ENCODE measurements at places on chromosomes 16 and 17.

DNA sequence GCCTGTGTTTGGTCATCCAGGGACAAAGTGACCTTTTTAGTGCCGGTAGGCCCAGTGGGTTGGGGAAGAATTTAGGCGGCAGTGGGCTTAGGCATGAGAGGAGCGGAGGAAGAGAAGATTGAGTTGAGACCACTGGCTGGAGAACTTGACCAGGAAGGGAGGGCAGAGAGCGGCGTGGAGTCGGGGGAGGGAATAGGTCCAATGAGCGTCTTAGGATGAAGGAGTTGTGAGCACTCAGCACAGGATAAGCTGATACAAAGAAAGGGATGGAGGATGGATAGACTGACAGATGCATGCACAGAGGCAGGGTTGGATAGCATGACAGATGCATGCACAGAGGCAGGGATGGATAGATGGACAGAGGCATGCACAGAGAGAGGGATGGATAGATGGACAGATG is 8.0 kb downstream of the IL32 start:
- no peak for DNase-seq

DNA sequence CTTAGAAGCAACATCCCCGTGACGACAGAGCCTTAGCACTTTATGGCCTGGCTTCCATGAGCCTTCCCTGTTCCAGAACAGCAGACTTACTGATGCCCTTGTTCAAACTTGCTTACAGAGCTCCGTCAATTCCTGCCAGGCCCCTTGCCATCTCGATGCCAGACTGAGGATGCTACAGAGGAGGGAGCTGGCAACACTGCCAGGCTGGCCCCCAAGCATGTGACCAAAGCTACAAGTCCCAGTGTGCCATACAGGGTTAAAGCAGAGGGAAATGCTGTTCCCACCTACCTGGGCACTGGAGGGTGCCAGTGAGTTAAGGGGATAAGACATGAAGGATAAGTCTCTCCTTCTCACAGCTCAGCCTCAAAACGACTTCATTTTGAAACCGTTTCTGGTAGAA is 33.5 kb upstream of the SREBF1 start:
- DNase-seq: no peak

DNA sequence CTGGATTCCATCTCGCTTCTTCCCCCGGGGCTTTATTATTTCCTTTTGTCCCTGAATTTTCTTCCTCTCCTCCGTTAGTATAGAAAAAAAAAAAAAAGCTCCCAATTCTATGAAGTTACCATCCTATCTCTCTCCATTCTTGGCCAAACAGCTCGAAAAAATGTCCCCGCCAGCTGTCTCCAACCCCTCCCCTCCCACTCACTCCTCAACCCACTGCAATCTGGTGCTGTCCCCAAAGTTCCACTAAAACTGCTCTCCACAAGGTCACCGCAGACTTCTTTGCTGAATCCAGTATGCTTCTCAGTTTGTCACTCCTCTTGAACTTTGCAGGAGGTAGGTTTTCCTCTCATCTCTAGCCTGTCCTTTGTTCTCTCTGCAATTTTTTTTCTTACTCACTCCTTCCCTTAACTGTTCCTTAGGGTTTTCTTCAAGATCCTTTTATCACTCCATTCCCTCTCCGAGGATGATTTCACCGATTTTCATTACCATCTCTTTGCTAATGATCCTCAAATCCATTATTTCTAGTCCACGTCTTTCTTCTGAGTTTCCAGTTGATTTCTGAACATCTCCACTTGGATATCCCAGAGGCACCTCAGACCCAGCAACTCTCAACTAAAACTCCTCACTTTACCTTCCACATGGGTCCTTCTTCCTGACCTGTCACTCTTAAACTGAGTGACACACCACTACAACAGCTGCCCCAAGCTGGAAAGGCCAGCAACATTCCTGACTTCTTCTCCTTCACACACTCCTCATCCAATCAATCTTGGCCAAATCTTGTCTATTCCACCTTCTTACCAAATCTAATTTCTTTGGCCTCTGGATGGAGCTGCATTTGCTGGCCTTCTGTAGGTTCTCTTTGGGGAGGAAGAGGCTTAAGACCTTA is 1.5 kb upstream of the SUMO2 start:
- DNase-seq: no peak

DNA sequence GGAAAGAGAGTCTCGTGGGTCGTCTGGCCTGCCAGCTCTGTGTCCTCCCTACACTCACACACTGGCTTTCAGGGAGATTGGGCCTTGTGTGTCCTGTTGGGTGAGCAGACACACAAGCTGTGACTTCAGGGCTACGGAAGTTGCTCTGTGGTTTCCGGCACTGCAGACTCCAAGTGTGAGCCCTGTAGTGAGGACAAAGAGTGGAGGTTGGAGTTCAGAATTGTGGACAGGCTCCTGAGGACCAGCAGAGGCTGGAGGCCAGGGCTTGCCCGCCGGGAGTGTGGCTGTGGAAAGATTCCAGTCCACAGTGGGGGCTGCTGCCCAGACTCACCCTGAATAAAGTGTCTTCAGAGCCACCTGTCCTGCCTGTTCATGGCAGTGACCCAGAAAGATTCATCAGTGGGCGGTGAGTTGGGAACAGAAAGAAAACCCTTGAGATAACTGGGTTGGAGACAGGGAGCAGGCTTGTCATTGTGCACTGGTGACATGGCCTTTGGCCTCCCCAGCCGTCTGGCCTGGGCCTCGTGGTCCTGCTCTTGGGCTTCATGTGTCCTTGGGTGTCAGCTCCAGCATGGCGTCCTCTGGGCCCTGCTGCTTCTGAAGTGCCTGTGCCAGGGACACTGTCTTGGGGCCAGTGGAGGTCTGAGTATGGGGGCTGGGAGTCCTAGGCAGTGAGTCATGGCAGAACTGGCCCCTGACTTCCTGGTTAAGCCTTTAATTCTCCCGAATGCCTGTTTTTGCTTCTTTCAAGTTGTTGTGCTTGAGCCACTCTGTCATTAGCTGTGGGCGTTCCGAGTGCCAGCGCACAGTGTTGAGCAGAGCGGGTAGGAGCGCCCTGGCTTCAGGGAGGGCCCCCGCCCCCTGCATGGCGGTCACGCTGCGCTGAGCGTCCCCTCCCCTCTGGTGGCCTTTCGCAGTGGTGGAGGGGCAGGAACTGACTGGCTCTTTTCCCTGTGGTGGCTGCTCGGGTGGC is 19.9 kb upstream of the ZNF750 start:
- peak; percentile 23 for DNase-seq

- DNase-seq: peak; percentile 38
Measured at GRCh38 chr16:57999366-57999970, 1.0 kb downstream of the ZNF319 start.

GRCh38 chr17:82655038-82655479 is 6.8 kb upstream of the WDR45B start:
- no peak for DNase-seq

DNA sequence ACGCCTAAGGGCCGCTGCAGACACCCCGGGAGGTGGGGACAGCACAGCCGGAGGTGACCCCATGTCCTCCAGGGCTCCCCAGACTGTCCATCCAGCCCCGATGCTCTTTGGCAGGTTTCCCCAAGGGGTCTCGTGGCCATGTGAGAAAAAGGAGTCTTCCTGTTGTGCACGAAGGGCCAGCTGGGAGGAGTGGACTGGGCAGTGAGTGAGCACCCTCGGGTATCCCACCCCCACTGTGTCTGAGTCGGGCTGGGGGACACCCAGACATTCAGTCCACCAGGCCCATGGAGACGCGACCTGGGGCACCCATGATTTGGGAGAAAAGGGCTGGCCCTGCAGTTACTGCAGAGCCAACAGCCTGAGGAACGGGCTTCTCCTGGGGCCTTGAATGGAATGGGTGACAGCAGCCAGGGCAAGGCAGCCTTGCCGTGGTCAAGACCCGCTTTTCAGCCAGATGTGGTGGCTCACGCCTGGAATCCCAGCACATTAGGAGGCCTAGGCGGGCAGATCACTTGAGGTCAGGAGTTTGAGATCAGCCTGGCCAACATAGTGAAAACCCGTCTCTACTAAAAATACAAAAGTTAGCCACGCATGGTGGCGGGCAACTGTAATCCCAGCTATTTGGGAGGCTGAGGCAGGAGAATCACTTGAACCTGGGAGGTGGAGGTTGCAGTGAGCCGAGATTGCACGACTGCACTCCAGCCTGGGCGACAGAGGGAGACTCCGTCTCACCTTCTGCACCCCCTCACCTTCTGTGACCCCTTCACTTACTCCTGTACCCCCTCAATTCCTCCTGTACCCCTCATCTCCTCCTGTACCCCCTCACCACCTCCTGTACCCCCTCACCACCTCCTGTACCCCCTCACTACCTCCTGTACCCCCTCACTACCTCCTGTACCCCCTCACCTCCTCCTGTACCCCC is 24.1 kb upstream of the CAPN15 start:
- DNase-seq: no peak

DNA sequence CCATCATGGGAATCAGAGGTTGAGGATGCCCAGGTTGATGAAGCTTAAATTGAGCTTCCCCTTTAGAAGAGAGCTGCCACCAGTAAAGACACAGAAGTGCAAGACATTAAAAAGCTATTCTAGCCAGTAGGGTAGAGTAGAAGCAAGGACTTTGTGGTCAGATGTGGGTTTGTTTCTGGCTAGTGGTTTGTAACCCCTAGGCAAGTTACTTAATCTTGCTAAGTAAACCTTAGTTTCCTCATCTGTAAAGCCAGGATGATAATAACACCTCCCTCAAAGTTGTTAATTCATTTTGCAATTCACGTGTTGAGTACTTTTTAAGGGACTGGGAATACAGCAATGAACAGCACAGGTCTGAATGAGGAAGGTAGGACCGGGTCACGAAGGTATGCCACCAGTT is 3.6 kb downstream of the SNTB2 start:
- no peak for DNase-seq

GRCh38 chr17:39650121-39650579 is 13.2 kb downstream of the STARD3 start:
- DNase-seq: no peak

DNA sequence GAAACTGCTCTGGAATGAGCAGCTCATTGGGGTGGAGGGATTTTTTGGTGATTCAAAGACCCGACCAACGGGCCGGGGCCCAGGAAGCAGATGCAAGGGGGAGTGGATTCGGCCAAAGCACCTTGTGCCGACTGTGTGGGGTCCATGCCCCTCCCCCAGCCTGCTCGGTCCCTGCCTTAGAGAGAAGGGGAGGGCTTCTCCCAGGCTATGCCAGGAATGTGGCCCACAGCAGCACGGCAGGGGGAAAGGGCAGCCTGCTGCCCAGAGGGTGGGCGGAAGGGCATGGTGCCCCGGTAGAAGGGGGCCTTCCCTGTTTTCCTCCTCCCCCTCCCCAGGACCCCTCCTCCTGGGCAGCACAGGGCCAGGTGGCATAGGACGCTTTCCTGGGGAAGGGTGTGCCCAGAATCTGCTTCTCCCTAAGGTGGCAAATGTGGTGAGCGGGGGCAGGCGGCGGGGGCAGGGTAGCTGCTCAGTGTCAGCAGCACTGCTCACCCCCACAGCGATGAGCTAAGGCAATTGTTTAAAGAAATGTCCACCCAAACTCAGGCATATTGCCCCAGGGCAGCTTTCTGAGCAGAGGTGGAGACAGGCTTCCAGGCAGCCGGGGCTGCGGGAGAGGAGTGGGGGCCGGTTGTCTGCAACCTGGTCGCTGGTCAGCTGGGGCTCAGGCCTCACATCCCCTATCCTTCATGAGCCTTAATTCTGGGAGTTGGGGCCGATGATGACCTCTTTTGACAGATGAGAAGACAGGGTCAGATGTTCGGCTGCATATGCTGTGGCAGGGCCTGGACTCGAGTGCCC is 33.9 kb upstream of the MLKL start:
- DNase-seq: no peak

DNA sequence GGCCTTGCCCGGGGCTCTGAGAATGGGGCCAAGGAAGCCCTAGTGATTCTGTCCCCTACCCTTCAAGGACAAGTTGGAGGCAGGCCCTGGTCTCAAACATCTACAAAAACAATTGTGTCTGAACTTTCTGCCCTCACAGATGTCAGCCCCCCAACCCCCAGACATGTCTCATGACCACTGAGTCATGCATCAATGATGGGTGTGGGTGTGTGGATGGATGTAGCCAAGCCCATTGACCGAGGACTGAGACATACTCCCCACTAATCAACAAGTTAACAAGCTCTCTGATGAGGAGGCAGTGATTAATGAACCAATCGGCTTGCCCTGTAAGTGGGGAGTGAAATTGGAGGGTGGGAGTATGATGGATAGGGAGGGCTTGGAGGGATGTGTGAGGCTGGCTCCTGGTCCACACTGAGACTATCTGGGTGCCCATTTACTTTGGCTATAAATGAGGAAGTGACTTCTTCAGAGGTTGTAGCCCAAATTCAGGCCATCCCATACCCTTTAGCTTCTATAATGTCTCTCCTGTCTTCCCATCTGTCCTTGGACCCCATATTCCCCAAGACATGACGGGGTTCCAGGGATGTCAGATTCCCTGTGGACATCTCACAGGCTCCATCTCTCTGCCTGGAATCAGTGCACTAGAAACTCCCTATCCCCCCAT is 97.1 kb upstream of the TMEM97 start:
- DNase-seq: no peak

- no peak for DNase-seq
Measured at GRCh38 chr17:81230043-81230820, 7.5 kb upstream of the CEP131 start.

DNA sequence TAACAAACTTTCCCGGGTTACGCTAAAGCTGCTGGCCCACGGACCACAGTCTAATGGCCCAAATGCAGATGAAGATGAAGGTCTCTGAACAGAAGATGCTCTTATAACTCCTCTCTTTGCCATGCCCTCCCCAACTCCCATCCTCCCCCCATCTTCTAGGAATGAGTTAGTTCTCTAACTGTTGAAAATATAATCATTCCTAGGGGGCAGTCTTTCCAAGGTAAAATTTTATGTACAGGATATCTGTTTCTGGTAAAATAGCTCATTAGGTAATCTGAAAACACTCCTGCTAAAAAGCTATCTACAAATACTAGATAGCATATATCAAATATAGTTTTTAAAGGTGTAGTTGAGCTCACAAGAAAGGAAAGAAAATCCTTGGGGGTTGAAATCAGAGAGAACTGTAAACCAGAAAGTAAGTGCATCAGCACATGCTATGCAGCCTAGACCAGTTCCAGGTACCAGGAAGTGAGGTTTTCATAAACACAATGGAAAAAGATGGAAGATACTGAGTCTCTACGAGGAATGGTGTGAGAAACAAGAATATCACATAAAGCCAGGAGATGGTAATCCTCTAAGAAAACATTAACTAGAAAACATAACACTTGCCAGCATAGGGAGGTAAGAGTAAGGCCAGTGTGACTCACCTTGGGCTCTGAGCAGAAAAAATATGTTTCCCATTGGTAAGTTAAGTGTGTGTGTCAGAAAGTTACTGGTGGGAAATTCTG is 38.1 kb downstream of the CMC2 start:
- DNase-seq: no peak

Measured in brain (organoid and tissue), 16 donors.